Stimulated activated CD4-positive, alpha-beta T cell treated with anti-CD3 and anti-CD28 coated beads, Interleukin-1b, Interleukin-23, amount 100 ng/mL, for 4 hours (primary cell): ENCODE measurements at places on chromosomes 16 and 17.

- no peak for DNase-seq
Measured at GRCh38 chr17:77645072-77646045, 313.1 kb upstream of the TNRC6C start.

DNA sequence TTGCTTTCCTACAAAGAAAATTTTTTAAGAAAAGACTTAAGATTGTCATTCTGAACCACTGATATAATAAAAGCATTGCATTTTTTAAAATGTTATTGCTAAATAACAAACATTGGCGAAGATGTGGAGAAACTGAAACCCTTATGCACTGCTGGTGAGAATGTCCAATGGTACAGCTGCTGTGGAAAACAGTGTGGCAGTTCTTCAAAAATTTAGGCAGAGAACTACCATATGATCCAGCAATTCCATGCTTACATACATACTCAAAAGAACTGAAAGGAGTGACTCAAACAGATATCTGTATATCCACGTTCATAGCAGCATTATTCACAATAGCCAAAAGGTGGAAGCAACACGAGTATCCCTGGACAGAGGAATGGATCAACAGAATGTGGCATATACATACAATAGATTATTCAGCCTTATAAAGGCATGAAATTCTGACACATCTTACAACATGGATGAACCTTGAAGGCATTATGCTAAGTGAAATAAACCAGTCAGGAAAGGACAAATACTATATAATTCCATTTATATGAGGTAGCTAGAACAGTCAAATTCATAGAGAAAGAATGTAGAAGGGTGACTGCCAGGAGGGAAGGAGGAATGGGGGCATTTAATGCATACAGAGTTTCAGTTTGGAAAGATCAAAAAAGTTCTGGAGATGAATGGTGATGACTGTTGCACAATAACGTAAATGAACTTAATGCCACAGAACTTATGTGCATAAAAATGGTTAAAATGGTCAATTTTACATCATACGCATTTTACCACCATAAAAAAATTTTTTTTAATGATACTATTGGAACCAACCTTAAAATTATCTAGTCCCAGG lies 92.1 kb downstream of the CACNG1 start:
- DNase-seq = no peak

- DNase-seq = no peak
Measured at GRCh38 chr16:31344712-31345111, 10.3 kb upstream of the ITGAX start.

- no peak for DNase-seq
Measured at GRCh38 chr16:64679976-64680690, 441.7 kb downstream of the CDH11 start.

DNA sequence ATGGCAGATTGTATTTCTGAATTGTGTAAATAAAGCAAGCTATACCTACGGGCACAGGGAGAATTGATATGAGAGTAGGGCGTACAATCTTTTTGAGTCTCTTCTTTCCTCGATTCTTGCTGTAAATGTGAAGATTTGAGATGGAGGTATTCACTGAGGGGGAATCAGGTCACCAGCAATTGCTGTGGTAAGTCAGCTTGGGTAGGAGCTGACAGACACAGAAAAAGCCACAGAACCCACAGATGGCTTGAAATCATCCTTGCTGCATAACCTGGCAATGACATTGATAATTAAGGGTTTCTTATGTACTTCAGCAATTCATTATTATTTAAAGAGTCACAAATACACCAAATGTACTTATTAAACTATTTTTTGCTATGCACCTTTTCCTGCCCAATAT lies 164.2 kb downstream of the CNTNAP4 start:
- DNase-seq = no peak

DNA sequence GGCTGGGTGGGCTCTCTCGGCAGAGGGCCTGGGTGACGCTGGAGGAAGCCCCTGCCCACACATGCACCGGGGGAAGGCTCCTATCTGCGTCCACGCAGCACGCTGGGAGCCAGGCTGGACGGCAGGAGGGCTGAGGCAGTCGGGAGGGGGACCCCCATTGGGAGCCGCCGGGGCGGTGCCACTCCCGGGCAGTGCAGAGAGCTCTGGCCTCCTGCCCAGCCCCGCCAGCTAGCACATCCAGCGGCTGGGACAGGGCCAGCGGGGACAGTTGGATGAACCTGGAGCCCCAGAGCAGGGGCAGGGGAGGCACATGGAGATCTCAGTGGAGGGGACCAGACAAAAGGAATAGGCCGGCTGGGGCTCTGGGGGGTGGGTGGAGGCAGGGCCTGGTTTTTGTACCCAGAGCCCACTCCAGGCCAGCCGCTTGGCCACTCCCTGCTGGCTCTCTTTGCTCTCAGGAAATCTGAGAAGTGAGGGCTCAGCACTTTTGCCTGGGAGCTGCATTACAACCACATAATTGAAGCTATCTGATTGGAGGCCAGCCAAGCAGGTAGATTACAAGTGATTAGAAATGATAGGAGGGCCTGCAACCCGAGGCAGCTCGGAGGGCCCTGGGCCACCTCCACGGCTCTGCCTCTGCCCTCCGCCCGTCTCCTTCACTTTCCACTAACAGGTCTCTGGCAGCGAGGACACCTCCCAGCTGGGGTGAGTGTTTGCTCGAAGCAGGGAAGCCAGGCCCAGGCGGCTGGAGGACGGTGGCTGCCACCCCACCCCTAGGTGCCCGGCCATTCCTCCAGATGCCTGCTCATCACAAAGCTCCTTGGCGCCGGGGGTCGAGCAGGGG lies 40.1 kb downstream of the ENGASE start:
- DNase-seq = no peak

DNA sequence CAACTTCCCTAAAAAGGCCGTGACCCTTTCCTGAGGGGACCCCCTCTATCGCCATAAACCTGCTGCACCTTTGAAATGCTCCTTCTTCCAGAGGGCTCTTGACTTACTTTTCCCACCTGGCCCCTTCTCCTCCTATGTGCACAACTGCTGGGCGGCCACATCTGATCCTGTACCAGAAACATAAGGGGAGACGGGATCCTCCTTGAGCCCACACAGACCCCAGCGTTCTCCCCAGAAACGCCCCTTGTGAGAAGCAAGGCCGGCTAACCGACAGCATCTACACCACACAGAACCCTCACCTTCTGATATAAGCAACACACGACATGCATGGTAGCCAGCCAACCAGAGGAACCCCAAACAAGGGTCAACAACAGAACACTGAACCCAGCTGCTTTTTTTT lies 14.2 kb upstream of the MNT start:
- DNase-seq = no peak

GRCh38 chr17:79836972-79837887 lies 2.0 kb downstream of the CBX4 start:
- no peak for DNase-seq

GRCh38 chr17:70040336-70040735 lies 34.7 kb upstream of the KCNJ16 start:
- no peak for DNase-seq

GRCh38 chr16:67555795-67556212 lies 6.5 kb upstream of the CTCF start:
- DNase-seq = no peak

- no peak for DNase-seq
Measured at GRCh38 chr16:8764525-8765250, 32.8 kb downstream of the TMEM186 start.

- no peak for DNase-seq
Measured at GRCh38 chr16:81629034-81629802, 149.9 kb upstream of the PLCG2 start.

DNA sequence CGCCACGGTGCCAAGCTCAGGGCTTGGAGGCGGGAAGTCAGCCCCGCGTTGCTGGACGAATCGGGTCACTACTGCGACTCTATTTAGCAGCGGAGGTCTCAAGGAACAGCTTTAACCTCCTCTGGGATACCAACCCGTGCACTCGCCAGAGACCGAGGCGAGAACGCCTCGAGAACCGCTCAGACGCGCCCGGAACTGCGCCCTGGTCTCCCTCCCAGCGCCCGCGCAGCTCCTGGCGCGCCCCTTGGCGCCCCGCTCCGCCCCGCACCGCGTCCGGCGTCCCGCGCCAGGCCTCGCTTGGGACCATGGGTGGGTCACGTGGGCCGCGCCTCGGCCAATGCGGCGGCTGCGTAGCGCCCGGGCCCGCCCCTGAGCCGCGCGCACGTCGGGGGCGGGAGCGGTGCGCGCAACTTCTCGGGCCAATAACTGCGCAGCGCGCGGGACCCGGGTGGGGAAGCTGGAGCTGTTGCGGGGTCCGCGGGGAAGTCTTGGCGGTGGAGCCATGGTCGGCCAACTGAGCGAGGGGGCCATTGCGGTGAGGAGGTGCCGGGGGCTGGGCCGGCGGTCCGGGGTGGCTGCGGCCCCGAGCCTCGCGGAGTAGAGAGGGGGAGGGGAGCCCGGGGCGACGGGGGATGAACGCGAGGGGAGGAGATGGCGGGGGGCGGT lies at the start of the genes RPA1 and SMYD4:
TSS of gene RPA1 (plus strand) at position 414 of the 666 bp plus-strand sequence. CDS start at position 503, 89 bp downstream.
TSS of gene SMYD4 (minus strand) at position 311 of the 666 bp plus-strand sequence. CDS start 1,908 bp downstream, outside the sequence.
- peak; percentile 84 for DNase-seq

- no peak for DNase-seq
Measured at GRCh38 chr17:57766318-57766943, 21.3 kb upstream of the CCDC182 start.

GRCh38 chr17:7290685-7291084 lies 3.8 kb downstream of the YBX2 start:
- no peak for DNase-seq

DNA sequence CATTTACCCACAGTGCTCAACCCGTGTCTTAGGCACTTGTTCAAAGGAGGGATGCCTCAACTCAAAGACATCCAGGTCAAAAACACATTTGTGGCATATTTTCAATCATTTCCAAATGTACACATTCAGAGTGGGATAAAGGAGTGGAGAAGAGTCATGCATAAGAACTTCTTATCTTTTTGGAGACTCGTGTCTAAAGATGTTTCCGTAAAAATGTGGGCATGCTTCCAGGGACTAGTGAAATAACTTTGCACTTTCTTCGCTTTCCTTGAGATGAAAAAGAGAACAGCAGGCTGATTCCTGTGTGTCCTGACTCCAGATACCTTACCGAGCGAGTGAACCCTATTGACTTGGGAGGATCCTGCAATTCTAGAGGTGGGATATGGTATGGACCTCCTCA lies 256.6 kb upstream of the KCNJ16 start:
- DNase-seq = no peak

GRCh38 chr17:38742411-38743308 lies 5.5 kb downstream of the PCGF2 start:
- DNase-seq = no peak

- DNase-seq = no peak
Measured at GRCh38 chr16:4623593-4623992, 1.0 kb upstream of the MGRN1 start.
